ENCODE measurements at places on chromosomes 13 and 19.

DNA sequence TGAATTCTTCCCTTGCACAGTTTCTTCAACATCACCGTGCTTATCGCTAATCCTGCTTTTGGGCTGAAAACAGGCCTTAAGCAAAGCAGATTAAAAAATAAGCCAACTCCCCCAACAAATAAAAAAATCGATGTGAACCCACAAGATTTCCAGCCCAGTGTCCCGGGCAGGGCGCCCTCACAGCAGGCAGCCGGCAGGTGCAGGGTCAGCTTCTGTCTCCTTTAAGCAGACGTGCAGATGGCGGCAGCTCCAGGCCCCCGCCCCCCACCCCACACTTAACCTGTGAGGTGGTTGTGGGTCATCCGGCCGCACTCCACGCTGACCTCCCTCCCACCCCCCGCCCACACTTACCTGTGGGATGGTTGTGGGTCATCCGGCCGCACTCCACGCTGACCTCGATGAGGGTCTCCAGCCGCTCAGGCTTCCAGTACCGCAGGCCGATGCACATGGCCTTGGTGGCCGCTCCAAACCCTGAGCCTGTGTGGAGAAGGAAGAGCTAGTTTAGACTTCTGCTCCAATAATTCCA lies 19.8 kb downstream of the ADPRHL1 start:
- DNase-seq: no peak

DNA sequence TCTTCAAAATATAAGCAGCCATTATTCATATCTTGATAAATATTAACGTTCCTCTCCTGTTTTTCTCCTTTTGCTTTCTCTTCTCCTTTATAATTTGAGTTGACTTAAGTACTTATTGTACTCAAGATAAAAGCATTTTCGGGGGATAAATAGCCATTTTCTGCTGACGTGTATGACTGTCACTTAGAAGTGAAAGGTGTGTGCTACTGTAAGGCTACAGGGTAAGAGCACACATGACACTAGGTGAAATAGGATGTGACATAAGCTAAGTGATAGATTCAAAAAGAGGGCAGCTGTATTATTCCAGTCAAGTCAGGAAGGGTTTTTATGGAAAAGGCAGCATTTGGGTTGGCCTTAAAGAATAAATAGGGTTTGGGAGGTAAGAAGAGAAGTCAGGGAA lies 128.5 kb downstream of the GPC6 start:
- DNase-seq: no peak

DNA sequence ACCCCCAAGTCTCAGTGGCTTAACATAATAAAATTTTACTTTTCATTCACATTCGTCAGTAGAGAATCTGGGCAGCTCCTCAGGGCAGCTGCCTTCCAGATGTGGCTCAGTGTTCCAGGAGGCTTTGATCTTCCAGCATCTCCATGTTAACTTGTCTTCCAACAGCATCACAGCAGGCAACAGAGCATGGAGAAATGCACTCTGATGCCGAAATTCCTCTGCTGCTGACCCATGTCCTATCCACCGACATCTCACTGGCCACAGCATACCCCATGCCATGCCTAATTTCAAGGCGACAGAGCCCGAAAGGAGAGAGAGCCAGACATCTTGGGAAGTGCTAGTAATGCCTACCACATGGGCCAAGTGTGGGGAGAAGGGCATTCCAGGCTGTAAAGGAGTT lies 64.9 kb upstream of the MEDAG start:
- no peak for DNase-seq

DNA sequence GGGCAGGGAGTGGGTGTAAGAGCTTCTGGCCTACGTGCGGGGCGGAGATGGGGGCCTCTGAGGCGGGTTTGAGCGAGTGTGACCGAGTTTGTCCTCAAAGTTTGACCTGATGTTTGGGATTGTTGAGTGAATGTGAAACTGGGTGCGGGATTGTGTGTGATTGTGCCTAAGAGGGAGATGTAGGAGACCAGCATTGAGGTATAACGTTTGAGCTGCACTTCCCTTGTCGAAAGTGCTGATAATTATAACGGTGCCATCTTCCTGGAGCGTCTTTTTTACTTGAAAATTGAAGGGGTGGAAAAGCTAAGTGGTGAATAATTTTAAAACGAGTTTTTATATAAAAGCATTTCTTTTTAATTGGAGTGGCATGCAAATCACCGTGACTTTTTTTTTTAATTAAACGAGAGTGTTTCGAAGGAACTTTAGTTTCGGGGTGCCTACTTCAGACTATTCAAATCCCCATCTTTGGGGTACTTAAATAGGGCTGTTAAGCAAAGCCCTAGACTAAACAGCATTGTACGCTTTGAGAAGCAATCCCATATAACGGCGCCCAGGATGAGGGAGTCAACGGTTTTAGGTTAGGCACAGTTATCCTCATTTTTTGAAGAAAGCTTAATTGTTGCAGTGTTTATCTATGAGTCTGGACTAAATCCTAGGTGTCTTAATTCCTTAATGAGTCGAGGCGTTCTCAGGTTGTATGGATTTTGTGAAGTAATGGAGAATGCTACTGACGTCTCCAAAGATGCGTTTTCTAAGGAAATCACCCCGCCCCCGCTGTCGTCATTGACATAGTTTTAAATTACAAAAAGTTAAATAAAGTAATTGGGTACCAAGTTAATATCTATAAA lies 594 bp downstream of the ZNF146 start:
- DNase-seq: no peak

DNA sequence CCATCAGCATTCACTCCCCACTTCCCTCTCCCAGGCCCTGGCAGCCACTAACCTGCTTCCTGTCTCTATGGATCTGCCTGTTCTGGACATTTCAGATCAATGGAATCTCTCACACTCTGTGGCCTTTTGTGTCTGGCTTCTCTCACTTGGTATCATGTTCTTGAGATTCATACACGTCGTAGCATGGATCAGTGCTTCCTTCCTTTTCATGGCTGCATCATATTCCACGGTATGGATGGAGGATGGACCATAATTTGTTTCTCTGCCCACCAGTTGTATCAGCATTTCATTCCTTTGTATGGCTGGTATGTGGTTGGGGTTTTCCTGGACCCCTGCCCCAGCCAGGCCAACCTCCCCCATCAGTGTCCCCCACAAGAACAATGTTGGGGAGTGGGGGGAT lies 36.2 kb downstream of the MYO9B start:
- DNase-seq: no peak

GRCh38 chr13:86082121-86082520 lies 282.9 kb upstream of the SLITRK6 start:
- no peak for DNase-seq

DNA sequence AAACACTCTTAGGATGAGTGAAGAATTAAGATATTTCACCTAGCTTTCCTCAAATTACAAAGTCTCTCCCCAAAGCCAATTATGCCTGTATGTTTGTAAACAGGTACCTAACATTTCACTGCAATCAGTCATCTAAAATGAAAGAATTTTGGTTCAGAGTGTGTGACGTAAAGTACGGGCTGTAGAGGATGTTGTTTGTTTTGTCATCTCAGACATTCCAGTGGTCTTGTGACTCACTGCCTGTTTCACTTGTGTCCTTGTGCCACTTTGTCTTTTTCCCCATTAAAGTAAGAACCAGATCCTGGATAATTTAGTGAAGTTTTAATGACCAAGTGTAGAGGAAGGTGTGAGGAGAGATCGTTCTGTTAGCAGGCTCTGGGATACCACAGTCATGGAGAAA lies 28.6 kb upstream of the EID2 start:
- DNase-seq: no peak

DNA sequence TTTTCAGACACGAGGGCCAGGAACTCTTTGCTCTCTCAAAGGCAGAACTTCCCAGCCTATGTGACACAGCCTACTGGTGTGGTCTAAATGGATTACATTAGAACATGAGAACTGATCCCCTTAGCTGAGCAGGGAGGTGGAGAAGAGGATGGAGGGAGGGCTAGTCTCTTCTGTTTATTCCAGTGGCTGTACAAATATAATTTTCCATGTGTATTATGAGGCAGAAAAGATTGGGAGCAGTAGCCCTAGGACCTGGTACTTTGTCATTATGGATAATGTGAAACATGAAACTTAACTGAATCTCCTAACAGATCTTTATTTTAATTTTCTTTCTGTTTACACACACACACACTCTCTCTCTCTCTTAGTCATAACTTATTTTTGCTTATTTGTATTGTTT lies 82.1 kb downstream of the WDFY2 start:
- DNase-seq: no peak

GRCh38 chr13:68608147-68608546 lies 1378.0 kb upstream of the PCDH9 start:
- DNase-seq: no peak

- DNase-seq: no peak
Observed at GRCh38 chr19:16590876-16591802, 18.9 kb upstream of the SLC35E1 start.

- no peak for DNase-seq
Observed at GRCh38 chr13:105616333-105617075, 919.0 kb downstream of the EFNB2 start.

- DNase-seq: no peak
Observed at GRCh38 chr13:110244071-110244830, 62.7 kb downstream of the COL4A1 start.

GRCh38 chr19:7729211-7729610 lies 2.7 kb downstream of the CLEC4G start:
- DNase-seq: no peak

- DNase-seq: no peak
Observed at GRCh38 chr19:52520013-52520412, 7.5 kb upstream of the ZNF808 start.

DNA sequence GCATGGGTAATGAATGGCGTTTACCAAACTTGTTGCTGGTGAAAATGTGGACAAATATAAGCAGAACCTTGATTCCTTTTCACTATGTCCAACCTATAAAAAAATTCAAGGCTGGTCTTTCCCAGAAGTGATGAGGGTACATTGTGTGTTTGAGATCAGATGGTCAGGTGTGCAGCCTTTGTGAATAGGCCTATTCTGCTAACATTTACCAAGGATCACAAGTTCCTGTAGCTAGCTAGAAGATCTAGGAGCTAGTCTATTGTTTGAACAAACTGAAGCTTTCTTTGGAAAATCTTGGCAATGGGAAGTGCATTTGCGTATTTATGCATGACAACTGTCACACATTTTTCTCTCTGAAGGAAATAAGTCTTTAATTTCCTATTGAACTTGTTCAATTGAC lies 489.6 kb downstream of the KLF5 start:
- no peak for DNase-seq

GRCh38 chr19:7917267-7918061 lies 2.7 kb upstream of the SNAPC2 start:
- peak; percentile 62 for DNase-seq

DNA sequence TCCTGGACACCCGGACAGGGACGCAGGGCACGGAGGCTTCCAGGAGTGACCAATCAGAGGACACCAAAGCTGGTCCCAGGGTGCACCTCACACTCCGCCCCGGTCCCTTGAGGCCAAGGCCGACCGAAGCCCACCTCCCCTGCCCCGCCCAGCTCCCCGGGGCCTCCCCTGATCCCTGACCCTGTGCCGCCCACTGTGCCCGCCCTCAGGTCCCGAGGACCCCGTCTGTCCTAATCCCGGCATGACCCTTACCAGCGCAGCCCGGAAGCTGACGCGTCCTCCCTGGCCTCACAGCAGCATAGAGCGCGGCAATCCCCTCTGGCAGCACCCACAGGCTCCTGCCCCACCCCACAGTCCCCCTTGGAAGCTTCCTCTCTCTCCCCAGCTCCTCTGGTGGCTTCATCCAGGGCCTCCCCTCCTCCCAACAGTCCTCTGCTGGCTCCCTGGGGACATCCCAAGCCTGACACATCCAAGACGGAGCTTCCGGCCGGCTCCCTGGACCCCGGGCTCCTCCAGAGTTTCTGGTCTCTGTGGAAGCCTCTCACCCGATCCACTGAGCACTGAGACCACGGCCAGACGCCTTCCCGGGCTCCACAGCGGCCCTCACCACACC lies 7.4 kb upstream of the CDC34 start:
- no peak for DNase-seq

DNA sequence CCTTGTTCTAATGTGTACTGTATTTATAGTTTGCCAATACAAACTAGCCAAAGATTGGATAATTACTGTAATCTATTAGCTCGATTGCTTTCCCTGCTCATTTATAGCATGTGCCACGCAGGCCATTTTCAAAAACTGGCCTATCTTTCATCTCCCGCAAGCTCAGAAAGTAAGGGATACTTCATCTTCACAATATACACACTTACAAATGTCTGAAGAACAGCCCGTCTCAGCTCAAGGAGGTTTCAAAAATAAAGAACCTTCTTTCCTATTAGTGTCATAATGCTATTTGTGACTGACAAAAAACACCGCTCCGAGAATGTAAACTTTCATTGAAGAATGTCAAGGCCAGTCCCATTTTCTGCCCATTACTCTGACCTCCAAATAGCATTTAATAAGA lies 306.4 kb upstream of the ZNF507 start:
- DNase-seq: no peak

GRCh38 chr13:24042710-24043440 lies 117.6 kb upstream of the SPATA13 start:
- DNase-seq: no peak

GRCh38 chr13:61052175-61052574 lies 363.5 kb downstream of the PCDH20 start:
- DNase-seq: no peak

DNA sequence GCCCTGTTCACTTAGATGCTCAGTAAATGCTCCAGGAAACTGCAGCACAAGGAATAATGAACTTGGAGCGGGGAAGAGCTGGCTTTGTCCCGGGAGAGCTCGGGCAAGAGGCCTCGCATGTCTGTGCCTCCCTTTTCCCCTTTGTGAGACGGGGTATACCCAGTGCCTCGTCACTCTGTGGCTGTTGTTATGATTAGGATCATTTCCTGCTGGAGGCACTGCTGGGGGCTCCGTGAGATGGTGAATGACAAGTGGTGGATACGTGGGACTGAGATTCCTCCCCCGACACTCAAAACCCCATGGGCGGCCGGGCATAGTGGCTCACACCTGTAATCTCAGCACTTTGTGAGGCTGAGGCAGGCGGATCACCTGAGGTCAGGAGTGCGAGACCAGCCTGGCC lies 1.1 kb upstream of the PLVAP start:
- DNase-seq: no peak

- DNase-seq: no peak
Observed at GRCh38 chr19:36151144-36152018, 866 bp downstream of the COX7A1 start.

GRCh38 chr13:19646063-19646462 lies 12.6 kb downstream of the MPHOSPH8 start:
- no peak for DNase-seq

DNA sequence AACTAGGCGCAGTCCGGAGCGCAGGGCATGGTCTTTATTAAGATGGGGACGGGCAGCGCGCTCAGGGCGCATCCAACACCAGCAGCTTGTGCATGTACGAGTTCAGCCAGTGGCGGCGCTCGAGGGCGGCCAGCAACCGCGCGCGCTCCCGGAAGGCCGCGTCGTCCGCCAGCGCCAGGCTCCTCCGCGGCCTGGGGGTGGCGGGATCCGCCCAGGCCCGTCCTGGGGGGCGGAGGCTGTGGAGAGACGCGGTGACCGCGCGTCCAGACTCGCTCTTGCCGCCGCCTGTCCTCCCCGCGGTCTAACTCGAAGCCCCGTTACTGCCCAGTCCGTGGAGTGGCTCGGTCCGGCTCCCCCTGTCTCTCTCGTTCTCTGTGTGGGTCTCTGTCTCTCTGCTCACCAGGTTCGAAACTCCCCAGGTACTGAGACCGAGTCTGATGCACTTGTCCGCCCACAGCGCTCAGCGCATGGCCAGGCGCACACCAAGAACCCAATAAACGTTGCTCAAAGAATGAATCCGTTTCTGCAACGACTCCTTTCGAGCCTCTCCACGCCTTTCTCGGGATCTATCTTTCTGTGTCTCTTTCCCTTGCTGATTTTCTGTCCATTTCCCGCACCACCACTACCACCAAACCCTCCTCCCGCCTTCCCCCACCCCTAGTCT lies 702 bp downstream of the PTH2 start:
- DNase-seq: peak; percentile 29

GRCh38 chr19:15280915-15281683 lies 48.9 kb upstream of the EPHX3 start:
- no peak for DNase-seq

Measured in CD4-positive, alpha-beta T cell (primary cell).